ENCODE measurements at places on chromosomes 7 and 10.

GRCh38 chr7:132532281-132532680 lies 44.0 kb downstream of the PLXNA4 start:
- DNase-seq: no peak

DNA sequence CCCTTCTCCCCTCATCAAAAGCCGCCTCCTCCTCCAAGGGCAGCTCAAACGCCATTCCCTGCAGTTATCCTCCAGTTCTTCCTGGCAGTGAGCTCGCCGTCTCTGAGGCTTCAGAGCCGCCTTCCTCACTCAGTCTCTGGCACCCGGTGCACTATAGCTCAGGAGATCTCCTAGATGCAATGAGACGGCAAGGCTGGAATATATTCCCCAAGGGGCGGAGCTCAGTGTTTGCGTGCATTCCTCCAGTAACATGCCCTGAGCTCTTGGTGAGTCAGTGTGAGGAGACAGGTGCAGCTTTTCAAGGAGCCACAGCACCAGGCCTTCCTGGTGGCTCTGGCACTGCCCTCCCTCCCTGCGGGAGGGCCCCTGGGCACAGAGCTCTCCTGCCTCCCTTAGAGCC lies 512.6 kb upstream of the FOXK1 start:
- peak; percentile 86 for DNase-seq

- no peak for DNase-seq
Observed at GRCh38 chr10:108014902-108015177, 850.3 kb upstream of the SORCS1 start.

DNA sequence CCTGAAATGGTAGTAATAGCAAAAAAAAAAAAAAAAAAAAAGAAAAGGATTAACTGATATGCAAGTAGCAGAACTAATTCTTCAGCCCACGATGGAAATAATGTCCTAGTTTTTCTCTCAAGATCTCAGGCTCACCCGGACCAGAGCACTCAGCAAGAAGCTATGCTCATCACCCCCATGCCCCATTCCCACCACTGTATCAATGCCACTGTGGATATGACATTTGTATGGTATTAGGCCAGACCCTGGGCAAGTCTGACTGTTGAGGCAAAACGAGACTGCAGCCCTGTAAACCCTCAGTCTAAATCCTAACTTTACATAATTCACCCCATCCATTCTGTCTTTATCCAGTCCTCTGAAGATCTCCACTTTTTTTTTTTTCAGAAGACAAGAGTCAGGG lies 186.1 kb upstream of the KLF14 start:
- no peak for DNase-seq

DNA sequence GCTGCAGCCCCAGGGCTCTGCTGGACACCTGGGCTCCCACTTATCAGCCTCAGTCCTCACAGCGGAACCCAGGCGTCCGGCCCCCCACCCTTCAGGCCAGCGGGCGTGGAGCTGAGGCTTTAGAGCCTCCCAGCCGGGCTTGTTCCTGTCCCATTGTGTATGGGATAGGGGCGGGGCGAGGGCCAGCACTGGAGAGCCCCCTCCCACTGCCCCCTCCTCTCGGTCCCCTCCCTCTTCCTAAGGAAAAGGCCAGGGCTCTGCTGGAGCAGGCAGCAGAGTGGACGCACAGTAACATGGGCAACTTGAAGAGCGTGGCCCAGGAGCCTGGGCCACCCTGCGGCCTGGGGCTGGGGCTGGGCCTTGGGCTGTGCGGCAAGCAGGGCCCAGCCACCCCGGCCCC lies 2.7 kb downstream of the NOS3 start:
- DNase-seq: no peak

DNA sequence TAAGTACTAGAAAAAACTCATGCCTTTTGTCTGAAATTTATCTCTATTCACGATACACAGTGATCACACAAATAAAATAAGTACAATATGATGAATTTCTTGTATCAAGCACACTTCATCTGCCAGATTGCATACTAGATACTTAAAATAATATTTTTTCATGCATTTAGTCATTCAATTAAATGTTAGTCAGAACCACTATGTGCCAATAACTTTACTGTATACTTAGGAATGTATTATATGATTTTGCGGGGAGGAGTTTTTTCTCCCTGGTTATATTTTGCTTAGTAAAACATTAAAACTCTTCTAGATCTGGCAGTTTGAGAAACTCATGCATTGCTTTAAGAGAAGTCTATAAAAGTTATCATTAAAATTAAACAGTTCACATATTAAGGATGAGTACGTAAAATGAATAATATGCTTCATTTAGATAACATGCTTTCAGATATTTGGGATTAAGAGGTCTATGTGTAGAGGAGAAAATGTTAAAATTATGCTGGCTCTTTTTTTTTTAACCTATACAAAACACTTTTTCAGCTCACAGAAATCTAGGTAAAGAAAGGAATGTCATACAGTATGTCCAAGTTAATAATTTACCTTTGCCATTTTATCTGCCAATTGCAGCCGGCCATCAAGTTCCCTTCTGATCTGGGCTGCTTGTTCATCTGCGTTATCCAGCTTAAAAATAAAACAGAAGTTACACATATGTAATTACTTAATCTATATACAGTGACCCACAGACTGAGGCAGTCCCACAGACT lies 70.1 kb downstream of the RNF133 start:
- DNase-seq: no peak
